Activated T-helper 1 cell treated with Interleukin-2 at 50 U/mL for 16 hours (primary cell): ENCODE measurements at places on chromosomes 1 and 21.

- no peak for DNase-seq
Measured at GRCh38 chr1:13832100-13832499, 132.1 kb downstream of the PRDM2 start.

- DNase-seq: no peak
Measured at GRCh38 chr1:181126871-181127587, 38.5 kb downstream of the IER5 start.

DNA sequence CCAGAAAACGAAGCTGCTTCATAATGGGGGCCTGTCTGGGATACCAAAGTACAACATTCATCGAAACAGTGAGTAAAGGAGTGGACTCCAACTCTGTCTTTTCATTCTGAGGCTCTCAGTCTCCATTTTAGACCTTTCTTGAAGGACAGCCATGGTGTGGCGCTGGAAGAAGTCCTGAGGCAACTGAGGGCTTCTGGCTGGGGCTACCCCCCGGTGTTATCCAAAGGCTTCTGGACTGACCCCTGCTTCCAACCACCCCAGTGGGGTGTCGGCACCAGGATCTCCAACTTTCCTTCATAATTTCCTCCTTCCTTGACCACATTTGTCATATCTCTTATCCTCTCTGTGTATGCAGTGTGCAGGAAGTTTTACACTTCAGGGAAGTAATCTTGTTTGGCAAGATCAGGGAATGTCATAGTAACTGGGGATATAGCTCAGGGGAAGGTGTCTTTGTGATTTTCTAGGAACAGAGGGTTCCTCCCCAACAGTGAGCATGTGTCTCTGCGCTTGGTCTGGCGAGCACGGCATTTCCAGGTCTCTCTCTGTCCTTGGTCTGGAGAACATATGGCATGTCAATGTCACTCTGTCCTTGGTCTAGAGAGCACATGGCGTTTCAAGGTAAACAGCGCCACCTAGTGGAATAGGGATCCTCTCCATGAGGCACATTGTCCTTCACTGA lies 19.4 kb upstream of the BSDC1 start:
- DNase-seq: peak; percentile 47

DNA sequence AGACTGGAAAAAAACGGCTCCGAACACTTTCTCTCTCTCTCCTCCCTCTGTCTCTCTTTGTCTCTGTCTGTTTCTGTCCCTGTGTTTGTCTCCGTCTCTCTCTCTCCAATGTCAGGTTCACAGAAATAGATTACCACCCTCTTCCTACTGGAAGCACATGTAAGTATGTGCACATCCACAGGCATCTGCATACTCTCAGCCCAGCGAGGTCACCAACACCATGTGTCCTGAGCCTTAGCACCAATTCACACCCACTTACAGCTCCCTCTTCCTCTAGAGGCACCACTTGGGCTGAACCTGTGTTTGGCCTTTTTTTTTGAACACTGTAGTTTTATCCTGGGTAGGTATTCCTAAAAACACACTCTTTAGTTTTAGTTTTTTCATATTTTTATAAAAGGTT lies 130.5 kb downstream of the ETS2 start:
- DNase-seq: no peak

- DNase-seq: no peak
Measured at GRCh38 chr1:190170321-190170720, 307.3 kb downstream of the BRINP3 start.

- DNase-seq: no peak
Measured at GRCh38 chr1:101293461-101294051, 56.7 kb downstream of the S1PR1 start.

- no peak for DNase-seq
Measured at GRCh38 chr1:16124377-16125087, 31.3 kb downstream of the EPHA2 start.

DNA sequence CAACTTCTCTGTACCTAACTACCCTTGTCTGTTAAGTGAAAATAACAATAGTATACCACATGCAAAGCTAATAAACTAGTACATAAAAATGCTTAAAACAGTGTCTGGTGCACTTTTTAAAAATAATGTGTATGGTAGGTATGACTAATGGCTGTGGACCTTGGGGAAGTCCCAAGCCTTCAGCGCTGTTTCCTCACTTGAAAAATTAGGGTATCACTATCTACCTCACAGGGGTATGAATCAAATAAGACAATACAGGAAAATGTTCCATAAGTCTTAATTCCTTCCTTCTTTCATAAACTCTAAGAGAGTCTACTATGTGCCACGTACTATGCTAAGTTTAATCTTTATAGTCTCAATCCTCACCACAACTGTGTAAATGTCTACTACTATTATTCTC lies 32.0 kb downstream of the EGLN1 start:
- DNase-seq: no peak

DNA sequence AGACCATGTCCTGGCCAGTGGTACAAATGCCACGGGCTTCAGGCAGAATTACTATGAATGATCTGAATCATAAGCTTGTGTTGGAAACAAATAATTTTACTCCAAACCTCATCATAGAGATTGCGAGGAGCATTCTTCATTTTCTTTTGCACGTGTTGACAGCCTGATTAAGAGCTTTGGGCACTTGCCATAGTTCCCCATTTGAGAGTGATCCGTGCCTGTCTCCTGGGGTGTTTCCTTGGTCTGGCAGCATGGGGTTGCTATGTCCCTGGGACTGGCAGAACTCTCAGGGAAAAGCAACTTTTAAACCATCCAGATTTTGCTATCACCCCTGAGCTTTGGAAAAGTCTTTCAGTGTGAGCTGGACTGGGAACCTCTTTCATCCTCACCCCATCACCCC lies 54.3 kb upstream of the KCNJ6 start:
- DNase-seq: no peak
